ENCODE measurements at places on chromosomes 3 and 15. TPM values are rescaled to one million over a fixed set of nuclear protein-coding genes. Genes with fewer than 3 reads are reported as not detected.

CLDN11 gene
- 22.4 TPM for total RNA-seq

PAQR5 gene
- 30.6 TPM for total RNA-seq

CPN2 gene
- total RNA-seq: not detected

AADACL2 gene
- total RNA-seq: 0.21 TPM

DNA sequence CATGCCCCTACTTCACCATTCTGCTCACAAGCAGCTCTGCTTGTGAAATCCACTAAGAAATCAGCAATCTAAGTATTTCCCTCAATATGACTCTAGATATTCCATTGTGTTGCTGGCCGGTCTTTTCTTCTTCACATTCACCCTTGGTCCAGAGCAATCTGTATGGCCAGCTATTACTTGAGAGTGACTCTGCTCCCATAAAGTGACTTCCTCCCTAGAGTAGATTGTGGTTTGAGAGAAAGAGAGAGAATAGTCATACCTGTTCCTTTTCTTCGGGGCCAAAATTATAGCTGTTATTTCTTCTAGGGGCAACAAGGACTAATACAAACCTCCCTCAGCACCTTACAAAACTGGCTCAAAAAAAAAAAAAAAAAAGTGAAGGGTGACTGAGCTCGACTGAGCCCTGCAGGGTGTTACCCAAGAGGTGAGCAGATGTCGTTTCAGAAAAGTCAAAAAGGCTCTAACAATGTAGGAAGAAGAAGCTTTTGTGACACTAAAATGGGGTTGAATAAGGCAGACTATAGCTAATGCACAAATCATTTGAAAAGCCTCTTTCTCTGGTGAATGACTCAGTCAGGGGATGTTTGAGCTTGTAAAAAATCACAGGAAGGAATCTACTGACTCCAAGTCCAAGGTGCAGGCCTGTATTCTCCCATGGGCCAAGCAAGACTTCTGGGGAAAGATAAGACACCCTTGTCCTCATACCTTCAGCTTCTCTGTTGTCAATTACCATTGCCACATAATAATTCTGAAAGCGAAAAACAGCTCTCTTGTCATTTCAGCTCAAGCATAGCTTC lies 161.0 kb upstream of the SLC24A5 start:
- no peaks in the 10 kb centered on the region for H3K36me3 ChIP-seq
- H3K27me3 ChIP-seq: no peaks in the 10 kb centered on the region
- no peaks in the 10 kb centered on the region for H3K4me1 ChIP-seq
- H3K4me3 ChIP-seq: no peak overlapping the region
- no peak overlapping the region for H3K27ac ChIP-seq

DNA sequence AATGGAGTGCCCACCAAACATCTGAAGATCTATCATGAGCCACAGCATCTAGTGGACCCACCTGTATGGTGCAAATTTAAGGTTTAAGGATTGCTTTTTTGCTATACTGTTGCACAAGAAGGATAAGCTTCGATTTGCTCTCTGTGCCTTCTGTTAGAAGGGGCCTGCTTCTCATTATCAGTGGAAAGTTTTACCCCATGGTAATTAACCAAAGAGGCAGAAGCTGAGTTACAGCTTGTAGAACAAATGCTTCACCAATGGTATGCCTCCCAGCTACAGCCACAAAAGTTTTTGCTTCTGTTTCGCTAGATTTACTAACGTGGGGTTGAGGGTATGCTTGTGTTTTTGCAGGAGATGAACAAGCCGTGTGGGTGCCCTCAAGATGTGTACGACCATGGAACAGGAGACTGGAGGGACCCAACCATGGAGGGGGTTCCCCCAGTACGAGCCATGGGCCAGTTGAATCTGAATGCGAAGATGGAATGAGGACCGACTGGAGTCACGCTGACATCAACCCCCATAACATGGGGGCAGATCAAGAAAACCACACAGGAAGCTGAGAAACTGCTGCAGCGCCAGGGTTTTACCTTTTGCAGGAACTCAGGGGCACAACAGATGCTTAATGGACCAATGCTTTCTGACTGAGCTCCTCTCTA lies 43.5 kb downstream of the ACAD9 start:
- no peaks in the 10 kb centered on the region for H3K27me3 ChIP-seq
- no peak for DNase-seq
- H3K4me1 ChIP-seq: no peaks in the 10 kb centered on the region
- H3K36me3 ChIP-seq: no peaks in the 10 kb centered on the region
- no peak overlapping the region for H3K4me3 ChIP-seq

DNA sequence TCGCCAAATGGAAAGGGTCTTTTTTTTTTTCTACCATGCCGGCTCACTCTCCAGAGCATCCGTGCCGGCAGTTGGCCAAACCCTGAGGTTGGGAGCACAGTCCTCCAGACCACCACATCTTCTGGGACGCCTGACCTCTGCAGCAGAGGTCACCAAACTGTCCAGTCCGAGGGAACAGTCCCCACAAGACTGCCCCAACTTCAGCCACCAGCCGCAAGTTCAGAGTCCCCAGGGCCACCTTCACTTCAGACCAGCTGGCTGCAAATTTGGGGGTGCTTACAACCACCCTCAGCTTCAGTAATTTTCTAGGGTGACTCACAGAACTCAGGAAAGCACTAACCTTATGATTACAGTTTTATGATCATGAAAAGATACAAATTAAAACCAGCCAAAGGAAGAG lies 28.9 kb downstream of the PLA2G4D start:
- DNase-seq: no peak
- no peaks in the 10 kb centered on the region for H3K36me3 ChIP-seq
- no peak overlapping the region for H3K27ac ChIP-seq
- no peak overlapping the region for H3K4me3 ChIP-seq
- no peaks in the 10 kb centered on the region for H3K27me3 ChIP-seq

GRCh38 chr15:52414936-52415335 lies 113.7 kb downstream of the MYO5A start:
- no peak overlapping the region for H3K4me3 ChIP-seq
- H3K27ac ChIP-seq: no peak overlapping the region
- no peaks in the 10 kb centered on the region for H3K36me3 ChIP-seq
- H3K4me1 ChIP-seq: no peaks in the 10 kb centered on the region
- no peaks in the 10 kb centered on the region for H3K27me3 ChIP-seq
- DNase-seq: no peak

GRCh38 chr3:10245081-10245712 lies 3.1 kb upstream of the TATDN2 start:
- DNase-seq: no peak
- no peaks in the 10 kb centered on the region for H3K27me3 ChIP-seq
- H3K4me3 ChIP-seq: no peak overlapping the region

GRCh38 chr3:169676925-169677537 lies 13.5 kb upstream of the MECOM start:
- H3K4me1 ChIP-seq: no peaks in the 10 kb centered on the region
- DNase-seq: no peak
- no peak overlapping the region for H3K4me3 ChIP-seq
